ELR (cell line): ENCODE measurements at places on chromosomes 13 and 19.

DNA sequence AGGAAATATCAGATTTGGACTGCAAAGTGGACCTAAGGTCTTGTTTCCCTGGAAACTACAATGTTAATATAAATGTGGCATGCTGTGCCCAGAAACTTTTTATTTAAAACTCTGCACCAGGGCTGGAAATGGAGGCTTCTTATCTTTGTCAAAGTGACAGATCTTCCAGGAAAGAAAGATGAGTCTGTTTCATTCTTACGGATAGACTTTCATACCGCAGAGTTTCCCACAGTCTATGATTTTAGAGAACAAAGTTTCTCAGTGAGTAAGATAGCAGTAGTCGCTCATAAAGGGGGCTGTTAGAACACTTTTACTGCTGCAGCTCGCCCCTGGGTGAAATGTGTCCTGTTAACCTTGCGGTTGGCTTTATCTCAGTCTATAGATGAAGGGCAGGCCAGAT, 6.7 kb downstream of the CLEC11A start:
- DNase-seq = no peak

GRCh38 chr19:10871711-10872545, 575 bp downstream of the CARM1 start:
- DNase-seq = peak; percentile 46

GRCh38 chr19:20667281-20667680, 5.9 kb upstream of the ZNF626 start:
- no peak for DNase-seq

- peak; percentile 64 for DNase-seq
Observed at GRCh38 chr13:47673009-47673850, 327.8 kb downstream of the SUCLA2 start.

DNA sequence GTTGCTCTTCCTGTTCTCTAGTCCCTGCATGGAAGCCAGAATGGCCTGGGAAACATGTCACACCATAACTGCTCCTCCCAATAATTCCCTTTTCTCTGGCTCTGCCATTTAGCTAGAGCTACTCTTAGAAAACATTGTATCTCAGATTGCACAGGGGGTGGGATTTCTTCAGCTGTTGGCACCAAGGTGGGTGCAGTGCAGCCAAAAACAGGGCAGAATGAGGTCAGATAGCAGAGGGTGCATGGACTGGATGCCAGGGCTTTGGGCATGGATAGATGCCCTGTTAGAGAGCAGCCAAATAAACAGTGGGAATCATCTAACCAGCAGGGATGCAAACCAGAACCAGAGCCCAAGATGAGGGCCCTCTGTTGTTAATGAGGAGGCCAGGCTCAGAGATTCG, 4.9 kb upstream of the AMER2 start:
- DNase-seq = no peak

DNA sequence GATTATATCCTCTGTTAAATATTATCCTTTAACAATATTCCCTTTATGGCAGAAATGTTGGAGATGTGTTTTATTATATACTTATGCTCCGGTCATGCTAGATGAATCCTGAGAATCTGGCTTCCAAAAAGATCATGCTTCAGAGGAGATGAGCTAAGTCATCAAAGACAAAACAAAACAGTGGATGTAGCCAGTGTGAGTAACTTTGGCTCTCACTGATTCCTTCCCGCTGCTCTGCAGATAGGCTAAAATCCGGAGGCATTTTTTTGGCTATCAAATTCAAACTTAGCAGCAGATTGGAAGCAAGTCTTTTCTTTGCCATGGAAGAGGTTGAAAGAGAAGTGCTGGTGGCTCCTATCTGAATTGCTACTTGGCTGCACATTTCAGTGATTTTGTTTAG, 295.9 kb downstream of the GPC6 start:
- no peak for DNase-seq

DNA sequence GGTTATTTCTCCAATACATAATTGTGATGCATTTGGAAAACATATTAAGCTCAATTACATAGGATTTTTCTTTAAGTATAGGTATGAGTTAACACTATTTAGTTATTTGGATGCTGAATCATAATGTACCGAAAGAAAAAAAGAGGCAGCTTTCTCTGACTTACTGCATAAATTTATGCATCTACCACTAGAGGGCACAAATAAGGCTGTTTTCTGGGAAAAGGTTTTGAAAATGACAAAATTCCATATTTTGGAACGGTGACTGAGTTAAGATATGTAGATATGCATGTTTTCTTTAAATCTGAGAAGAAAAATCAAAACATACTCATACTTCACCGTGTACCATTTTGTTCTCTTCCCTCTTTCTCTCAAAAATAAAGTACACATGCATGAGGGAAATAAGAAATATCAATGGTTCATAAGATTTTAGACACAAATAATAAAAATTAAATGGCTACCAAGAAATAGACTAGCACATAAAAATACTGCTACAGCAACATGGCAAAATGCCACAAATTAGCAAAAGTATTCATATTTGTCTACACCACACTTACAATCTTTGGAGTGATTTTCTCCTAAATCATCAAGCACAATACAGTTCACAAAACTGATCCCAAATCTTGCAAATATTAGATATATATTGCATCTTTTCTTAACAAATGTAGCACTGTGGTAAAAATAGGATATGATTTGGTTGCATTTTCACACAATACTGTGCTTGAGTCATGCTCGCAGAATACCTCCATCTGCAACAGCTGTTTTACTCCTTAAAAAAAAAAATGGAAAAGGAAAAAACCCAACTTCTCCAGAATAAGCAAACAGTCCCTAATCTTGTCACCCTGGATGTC, 260.0 kb downstream of the FGF14 start:
- DNase-seq = peak; percentile 53

DNA sequence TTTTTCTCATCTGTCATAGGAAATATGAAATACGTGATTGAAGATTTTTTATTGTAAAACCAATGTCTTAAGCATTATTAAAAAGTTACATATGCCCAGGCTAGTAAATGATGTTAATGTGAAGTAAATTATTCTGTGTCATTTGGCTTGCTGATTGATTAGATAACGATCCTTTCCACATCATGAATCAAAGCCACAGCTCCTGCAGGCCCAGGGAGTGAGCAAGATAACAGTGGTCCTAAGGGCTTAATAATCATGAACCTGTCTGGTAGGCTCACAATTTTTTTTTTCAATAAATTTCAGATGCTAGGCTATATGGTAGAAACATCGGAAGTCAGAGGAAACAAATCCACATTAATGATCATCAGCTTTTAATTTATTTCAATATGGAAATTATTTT, 269.0 kb upstream of the SLC10A2 start:
- no peak for DNase-seq

GRCh38 chr13:81001828-81002385, 661.0 kb upstream of the SPRY2 start:
- peak; percentile 15 for DNase-seq

DNA sequence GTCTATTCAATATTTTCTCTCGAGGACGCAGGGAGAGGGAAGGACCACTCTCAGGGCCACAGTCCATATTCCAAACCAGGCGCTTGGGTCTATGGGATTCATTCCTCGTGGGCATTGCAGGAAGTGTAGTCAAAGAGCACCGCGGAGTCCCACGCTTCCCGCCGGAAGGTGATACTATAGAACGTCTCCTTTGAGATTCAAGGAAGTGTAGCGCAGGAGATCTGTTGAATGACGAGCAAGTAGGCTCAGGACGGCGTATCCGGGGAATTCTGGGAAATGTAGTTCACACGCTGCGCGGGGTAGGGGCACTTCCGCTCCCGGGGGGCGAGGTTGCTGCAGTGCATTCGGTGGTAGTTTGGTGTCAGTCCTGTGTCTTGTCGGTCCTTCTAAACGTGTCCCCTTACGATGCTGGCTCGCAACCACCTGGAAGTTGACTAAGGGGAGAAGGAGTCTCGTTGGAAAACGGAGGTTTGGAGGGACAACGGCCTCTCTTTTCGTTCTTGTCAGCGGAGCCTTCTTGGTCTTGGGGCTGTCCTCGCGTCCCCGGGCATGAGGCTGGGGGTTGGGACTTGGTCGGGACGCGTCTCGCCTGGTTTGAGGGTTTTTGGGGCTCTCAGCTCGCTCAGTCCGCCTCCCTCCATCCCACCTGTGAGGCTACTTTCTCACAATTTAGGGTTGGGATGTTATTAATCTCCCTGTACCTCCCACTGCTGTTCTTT, at the start of gene ZNF284:
TSS of gene ZNF284 (plus strand) at position 336 of the 719 bp plus-strand sequence. CDS start 4,231 bp downstream, outside the sequence.
- peak; percentile 93 for DNase-seq

DNA sequence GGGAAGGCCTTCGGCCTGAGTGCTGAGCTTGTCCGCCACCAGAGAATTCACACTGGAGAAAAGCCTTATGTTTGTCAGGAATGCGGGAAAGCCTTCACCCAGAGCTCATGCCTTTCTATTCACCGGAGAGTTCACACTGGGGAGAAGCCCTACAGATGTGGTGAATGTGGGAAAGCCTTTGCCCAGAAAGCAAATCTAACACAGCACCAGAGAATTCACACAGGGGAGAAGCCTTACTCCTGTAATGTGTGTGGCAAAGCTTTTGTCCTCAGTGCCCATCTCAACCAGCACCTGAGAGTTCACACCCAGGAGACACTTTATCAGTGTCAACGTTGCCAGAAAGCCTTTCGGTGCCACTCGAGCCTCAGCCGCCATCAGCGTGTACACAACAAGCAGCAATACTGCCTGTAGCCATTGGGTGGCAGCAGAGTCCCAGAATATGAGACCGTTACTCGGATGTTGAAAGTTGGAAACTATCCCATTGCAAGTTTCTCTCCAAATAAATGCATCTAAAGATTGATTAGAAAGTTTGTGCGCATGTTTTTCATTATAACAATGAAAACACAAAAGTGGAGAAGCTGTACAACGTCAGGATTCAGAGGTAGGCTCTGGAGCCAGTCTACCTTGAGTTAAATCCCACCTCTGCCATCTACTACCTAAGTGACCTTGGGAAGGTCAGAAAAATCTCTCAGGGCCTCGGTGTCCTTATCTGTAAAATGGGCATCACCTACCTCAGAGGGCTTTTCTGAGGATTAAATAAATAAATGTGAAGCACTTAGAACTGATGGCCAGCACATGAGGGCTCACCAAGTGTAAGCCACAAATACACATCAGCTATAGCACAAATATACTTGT, 21.1 kb downstream of the ZNF473 start:
- DNase-seq = peak; percentile 37

DNA sequence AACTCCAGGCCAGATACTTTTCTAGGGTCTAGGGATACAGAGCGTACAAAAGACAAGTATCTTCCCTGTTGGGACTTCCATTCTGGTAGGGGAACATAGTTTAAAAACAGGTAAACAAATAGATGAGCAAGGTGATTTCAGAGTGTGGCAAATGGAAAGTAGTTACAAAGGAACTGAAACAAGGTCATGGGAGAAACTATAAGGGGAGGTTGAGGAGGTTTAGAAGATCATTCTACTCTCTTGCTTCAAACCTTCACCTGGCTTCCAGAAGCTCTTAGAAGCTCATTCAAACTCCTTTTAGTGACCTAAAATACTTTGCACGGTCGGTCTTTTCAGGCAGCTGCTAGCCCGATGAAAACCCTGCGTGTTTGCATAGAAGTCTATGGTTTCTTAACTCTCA, 9.1 kb downstream of the FFAR2 start:
- no peak for DNase-seq

GRCh38 chr13:33815011-33815550, 2.9 kb upstream of the RFC3 start:
- DNase-seq = no peak

DNA sequence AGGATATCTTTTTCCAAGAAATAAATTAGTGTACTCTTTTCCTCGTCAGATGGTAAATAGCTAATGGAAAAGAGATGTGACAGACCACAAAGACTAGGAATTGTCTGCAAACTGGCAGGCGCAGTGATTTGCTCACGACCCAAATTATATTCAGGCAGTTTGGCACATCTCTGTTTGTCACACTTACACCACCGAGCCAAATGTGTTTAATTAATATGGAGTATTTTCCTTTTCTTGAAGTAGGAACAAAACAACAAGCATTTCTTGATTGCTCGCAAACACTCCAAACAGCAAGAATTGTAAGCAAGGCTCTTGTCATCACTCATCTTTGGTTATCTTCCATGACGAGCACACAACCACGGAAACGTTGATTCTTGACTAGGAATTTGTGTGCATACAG, 884.2 kb downstream of the PCDH9 start:
- no peak for DNase-seq

DNA sequence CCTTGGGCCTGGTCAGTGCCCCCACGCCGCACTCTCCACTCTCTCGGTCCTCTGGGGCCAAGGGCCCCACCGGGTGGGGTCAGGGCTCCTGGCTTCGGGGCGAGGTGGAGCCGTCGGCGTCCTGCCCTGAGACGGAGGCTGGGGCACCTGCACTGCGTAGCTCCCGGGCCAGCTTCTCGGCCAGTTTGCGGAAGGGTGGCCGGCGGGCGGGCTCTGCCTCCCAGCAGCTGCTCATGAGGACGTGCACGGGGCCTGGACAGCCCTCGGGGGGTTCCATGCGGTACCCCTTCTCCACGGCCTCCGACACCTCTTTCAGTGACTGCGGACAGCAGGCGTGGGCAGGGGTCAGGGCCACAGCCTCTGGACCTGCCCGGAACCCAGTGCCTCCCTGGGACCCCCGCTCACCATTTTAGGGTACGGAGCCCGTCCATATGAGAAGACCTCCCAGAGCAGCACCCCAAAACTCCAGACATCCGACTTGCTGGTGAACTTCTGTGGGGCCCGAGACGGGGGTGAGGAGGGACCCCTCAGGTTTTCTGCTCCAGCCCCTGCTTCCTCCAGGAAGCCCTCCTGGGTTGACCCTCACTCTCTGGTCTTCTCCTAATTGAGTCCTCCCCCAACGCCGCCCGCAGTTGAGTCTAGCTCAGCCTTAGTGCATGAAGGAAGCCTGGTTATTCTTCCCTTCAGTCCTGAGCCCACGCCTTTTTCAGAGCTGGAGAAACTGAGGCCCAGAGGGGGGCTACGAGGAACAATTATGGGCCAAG, 6.3 kb upstream of the RAX2 start:
- DNase-seq = no peak

GRCh38 chr19:3151563-3152418, 16.0 kb downstream of the GNA15 start:
- peak; percentile 73 for DNase-seq

- no peak for DNase-seq
Observed at GRCh38 chr13:58087566-58087965, 456.0 kb downstream of the PCDH17 start.

DNA sequence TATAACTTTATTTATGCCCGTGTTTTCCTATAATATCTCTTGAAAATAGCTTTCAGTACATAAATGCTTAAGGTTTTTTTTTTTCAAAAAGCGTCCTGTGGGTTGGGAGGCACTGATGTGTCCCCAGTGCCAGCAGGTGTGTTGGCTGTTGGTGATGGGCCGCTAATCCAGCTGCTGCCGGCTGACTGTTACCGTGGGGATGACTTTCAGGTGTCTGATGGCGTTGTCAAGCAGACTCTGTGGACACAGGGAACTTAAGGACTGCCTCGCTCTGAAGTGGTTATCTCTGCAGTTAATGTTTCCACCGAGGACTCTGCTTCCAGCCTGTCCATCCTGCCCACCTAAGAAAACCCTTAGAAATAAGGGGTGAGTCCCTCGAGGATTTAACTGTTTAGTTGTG, 94.5 kb downstream of the ANKRD10 start:
- no peak for DNase-seq
